ENCODE measurements at places on chromosomes 11 and 22.

GRCh38 chr11:28874706-28875105 is 766.5 kb downstream of the METTL15 start:
- no peak for DNase-seq

GRCh38 chr11:85718991-85719807 is 33.2 kb upstream of the CCDC89 start:
- no peak for DNase-seq

- DNase-seq, result no peak
These were observed 57.9 kb upstream of the SYT13 start for GRCh38 chr11:45344028-45344427.

- no peak for DNase-seq
These were observed 138.1 kb downstream of the PGR start for GRCh38 chr11:100991541-100991940.

DNA sequence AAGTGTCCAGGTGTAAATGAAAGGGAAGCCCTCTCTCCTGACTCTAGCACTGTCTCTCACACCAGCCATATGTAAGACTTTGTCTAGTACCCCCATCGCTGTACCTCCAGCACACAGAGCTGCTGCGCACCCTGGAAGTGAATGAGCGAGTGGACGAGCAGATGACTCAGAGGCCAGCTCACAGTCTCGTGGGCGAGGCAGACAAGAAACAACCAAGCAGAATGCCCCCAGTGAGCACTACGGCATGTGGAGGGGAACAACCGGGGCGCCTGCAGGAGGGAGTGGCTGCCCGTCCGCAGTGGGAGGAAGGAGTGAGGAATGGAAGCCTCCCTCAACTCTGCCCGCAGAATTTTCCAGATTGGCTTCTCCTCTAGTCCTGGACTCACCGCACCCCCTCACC is 46.4 kb downstream of the MCM5 start:
- no peak for DNase-seq

DNA sequence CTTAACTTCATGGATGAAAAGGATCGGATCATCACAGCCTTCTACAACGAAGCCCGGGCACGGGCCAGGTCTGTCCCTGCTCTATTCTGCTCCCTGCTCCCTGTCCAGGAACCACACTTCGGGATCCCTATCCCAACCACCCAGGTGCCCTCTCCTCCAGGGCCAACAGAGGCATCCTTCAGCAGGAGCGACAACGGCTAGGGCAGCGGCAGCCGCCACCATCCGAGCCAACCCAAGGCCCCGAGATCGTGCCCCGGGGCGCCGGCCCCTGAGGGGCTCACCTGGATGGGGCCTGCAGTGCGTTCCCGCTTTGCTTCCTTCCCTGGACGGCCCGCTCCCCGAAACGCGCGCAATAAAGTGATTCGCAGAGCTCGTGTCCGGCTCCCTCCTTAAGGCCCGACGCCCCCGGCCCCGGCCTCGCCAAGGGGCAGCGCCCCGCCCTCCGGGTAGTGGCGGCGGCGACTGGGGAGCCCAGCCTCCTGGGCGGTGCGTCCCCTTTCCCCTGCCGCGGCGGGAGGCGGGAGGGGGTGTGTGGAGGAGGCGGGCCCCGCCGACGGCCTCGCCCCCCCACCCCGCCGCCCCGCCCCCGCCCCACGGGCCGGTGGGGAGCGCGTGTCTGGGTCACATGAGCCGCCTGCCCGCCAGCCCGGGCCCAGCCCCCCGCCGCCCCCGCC is at the start of gene VEGFB:
Gene VEGFB (plus strand): TSS at position 672 of the 674 bp plus-strand sequence. CDS start 250 bp downstream, outside the sequence.
- peak; percentile 81 for DNase-seq

DNA sequence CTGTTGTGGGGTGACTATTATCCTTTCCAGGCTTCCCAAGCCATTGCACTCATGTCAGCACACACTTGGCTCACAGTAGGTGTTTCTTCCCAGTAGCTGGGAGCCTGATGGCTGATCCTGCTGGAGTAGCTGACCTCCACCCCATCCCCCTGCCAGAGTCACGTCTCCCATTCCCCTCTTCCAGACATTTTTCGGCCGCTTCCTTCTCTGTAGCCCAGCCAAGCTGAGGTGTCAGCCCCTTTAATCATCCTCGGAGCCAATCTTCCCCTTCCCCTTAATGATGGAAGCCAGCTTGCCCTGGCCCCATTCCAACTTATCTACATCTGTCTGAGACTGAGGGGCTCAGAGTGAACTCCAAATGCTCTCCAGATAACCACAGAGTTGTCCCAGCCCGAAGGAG is 550.7 kb downstream of the MN1 start:
- no peak for DNase-seq

GRCh38 chr11:125157953-125158680 is 6.4 kb upstream of the PKNOX2 start:
- no peak for DNase-seq

DNA sequence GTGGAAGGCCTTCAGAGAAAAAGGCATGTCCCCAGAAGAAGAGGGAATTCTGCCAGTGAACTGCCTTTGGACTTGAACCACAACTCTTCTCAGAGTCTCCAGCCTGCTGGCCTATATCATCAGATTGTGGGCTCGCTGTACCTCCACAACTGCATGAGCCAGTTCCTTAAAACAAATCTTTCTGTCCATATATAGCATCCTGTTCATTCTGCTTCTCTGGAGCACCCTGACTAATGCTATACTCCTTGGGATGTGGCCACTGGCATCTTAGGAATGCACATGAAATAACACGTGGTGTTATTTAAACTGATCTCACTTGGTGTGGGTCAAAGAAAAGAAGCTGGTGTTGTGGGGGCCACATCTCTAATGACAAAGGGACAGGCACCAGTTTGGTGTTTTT is 58.3 kb upstream of the VSTM5 start:
- no peak for DNase-seq

DNA sequence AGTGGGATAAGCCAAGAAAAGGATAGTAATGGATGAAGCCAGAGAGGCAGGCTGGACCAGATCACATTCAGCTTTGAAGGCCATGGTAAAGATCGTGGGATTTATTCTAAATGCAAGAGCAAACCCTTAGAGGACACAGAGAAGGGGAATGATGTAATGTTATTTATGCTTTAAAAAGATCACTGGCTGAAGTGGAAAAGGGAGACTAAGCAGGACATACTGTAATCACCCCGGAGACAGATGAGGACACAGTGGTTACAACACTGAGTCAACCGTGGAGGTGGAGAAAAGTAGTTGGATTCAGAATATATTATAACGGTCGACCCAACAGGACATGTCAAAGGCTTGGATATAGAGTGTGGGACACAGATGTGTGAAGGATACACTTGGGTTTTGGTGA is 38.5 kb downstream of the CDON start:
- DNase-seq, result no peak

DNA sequence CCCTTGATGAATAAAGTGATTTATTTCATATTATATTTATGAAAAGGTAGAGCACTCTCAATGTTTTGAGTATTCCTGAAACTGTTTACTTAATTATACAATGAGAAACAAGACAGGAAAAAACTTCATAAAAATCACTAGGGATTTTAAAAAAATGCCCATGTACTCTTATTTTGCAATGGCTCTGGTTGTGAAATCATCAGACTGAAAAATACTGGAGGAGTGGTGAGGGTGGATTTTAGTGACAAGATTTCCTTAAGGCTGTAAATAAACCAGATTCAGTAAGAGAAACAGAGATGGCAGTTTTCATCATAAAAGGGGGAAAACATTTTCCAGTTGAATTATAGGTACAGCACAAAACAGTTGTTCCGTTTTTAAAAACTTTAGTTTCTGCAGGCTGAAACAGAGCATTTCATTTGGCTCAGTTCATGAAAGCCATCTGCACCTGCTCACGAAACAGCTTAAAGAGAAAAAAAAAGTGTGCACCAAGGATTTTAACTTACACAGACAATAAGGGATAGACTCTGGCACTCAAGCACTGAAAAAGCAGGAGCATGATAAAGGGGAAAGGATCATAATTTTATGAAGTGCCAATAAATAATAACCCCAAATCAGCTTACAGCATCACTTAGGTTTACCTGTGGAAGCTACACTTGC is 100.7 kb downstream of the MAML2 start:
- no peak for DNase-seq

DNA sequence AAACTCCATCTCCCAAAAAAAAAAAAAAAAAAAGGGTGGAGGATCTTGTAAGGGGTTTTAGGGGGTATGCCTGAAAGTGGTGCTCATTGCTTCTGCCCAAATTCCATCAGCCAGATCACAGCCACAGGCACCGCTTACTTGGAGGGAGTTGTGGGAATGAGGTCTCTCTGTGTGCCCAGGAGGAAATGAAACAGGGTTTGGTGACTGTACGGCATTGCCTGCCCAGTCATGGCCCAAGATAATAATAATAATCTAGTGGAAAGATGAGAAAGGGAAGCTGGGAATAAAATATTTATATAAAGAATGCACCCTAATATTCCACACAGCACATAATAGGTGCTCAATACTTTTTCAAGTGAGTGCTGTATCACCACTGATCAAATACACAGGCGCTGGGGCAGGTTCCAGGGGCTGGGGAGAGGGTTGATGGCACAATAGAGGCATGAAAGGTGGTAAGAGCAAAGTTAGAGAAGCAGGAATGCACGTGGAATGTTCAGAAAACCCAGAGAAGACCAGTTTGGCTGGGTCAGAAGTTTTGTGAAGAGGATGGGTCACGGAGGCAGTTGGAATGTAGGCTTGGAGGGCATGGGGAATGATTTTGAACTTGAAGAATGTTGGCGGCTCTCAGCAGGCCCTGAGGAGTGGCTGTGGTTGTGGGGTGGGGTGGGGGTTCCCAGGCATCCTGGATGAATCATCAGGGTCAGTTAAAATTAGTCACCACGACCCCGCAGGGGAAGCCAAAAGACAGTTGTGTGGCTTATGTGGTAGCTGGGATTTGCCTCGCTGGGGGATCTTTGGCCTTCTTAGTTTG is 12.5 kb upstream of the MB start:
- peak; percentile 78 for DNase-seq

DNA sequence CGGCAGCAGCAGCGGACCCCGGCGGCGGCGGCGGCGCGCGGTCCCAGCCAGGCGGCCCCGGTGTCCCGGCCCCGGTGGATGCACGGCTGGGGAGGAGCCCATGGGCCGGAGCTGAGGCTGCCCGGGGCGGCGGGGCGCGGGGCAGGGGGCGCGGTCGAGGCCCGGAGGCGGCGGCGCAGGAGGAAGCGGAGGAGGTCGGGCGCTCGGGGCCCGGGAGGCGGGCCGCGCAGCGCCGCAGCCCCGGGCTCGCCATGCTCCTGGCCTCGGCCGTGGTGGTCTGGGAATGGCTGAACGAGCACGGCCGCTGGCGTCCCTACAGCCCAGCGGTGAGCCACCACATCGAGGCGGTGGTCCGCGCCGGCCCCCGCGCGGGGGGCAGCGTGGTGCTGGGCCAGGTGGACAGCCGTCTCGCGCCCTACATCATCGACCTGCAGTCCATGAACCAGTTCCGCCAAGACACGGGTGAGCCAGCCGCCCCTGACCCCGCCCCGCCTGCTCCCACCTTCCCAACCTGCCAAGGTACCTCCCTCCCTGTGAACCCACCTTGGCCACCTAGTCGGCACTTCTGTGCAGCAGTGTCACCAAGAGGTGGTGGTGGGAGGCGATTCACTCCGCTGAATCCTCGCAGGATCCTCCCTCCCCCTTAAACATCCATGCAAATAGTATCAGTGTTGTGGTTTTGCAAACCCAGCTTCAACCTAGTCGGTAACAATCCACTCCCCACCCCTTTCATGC is 580 bp downstream of the DTX4 start:
- DNase-seq, result peak; percentile 30

DNA sequence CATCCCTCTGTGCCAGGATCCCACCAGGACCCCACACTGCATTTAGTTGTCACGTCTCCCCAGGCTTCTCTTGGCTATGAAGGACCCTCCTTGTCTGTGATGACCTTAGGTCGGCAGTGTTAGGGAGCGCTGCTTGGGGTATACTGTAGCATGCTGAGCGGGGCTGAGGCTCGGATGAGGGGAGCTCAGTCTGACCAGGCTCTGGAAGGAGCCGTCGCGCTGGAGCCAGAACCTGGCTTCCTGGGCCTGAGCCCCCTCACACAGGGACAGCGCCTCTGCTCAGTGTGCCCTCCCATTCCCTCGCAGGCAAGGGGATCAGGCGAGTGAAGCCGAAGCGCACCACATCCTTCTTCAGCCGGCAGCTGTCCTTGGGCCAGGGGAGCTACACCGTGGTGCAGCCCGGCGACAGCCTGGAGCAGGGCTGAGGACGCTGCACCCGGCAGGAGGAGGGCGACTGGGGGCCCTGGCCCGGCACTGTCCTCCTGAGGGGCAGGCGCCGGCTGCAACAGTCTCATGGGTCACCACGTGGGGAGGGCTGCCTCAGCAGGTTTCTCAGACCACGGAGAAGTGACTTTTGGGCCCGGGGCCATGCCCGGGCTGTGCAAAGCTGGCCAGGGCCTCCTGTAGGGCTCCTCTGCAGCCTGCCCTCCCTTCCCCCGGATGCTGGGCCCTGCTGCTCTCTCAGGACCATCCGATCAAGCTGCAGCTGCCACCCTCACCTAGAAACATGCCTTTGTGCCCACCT is 11.5 kb upstream of the NEAT1 start:
- no peak for DNase-seq

All from activated CD4-positive, alpha-beta T cell treated with anti-CD3 and anti-CD28 coated beads for 36 hours (primary cell).